ENCODE measurements at places on chromosomes 6 and 20. TPM values are rescaled to one million over a fixed set of nuclear protein-coding genes. Genes with fewer than 3 reads are reported as not detected.

Gene FOXS1
- total RNA-seq, result not detected

GRCh38 chr6:21450628-21451027 lies 142.9 kb upstream of the SOX4 start:
- DNase-seq, result no peak

GRCh38 chr6:38589367-38589720 lies 50.4 kb downstream of the BTBD9 start:
- no peak for DNase-seq

GRCh38 chr6:103277936-103278335 lies 1581.8 kb downstream of the HACE1 start:
- no peak for DNase-seq

DNA sequence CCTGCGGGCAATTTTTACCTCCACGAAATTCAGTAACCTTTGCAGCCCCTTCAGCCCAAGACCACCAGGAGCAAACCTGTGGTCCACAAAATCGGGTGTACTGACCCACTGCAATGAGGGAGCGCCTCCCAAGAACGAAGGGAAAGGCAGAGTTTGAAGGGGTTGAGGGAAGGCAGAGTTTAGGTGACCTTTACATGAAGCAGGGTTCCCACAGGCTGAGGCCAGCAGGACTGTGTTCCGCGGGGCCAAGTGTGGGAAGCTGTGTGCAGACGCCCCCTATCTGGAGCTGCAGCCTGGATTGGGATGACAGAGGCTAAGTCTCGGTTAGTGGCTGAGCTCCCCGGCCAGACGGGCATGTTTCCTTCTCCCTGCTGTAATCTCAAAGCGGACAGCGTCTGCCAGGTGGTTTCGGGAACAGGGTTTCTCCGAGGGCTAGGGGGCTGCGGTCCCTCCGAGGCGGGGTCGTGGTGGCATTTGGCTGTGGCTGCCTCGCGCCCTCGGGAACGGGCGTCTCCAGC lies 826 bp upstream of the PYGB start:
- DNase-seq, result peak; percentile 64
